ENCODE measurements at places on chromosomes 5 and 9.

DNA sequence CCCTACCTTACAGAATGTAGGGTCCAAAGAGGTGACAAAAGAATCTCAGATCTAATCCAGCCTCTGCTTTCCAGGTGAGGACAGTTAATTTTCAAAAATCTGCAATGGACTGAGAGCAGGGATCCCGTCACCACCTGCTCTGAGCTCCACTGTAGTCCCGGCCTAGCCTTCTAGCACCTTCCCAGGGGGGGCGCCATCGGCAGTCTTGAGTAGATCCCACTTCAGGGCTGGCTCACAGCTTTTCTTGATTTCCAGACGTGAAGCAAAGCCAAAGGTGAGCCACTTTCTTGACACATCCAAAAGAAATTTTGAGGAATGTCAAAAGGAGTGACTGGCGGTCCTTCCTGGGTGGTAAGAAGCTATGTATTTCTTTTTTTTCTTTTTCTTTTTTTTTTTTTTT is 114.1 kb downstream of the SYK start:
- no peak for DNase-seq

- DNase-seq = no peak
These were observed 1354.4 kb upstream of the C9orf72 start for GRCh38 chr9:28927691-28928090.

GRCh38 chr5:138635265-138635664 is 60.1 kb upstream of the HSPA9 start:
- DNase-seq = no peak

GRCh38 chr9:84880835-84881234 is 211.3 kb downstream of the NTRK2 start:
- no peak for DNase-seq

GRCh38 chr5:77843570-77844372 is 67.6 kb upstream of the TBCA start:
- peak; percentile 69 for DNase-seq

- DNase-seq = no peak
These were observed 29.4 kb upstream of the ADAMTS2 start for GRCh38 chr5:179374506-179375235.
